ENCODE measurements at places on chromosomes 5 and 9.

- DNase-seq: no peak
Measured at GRCh38 chr5:117690612-117691011, 1116.0 kb upstream of the SEMA6A start.

DNA sequence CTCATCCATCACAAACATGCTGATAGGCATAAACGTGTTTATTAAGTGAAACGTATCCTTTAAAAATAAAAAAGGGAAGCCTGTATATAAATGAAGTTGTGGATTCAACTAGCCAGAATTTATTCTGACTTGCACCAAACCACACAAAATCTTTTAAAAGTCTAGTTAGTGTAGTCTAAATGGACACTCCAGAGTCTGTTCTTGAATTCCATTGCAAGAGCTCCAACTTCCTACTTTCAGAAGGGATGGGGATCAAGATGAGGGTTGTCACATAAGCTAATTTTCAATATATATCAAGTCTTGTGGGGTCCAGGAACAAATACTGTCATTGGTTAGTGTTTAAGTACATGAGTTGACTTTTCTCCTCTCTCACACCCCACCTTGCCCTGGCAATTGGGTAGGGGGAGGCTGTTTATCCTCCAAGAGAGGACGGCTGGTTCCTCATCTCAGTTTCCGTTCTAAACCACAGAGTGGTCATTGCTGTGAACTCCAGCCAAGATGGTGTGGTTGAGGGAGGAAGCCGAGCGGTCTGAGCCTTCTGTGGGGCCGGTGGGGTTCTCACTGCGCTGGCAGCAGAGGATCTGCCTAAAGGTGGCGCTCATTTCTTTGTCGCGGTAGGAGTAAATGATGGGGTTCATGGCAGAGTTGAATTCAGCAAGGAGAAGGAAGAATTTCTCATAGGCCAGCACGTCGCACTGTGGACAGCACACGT is 163.2 kb downstream of the LPAR1 start:
- DNase-seq: peak; percentile 12

DNA sequence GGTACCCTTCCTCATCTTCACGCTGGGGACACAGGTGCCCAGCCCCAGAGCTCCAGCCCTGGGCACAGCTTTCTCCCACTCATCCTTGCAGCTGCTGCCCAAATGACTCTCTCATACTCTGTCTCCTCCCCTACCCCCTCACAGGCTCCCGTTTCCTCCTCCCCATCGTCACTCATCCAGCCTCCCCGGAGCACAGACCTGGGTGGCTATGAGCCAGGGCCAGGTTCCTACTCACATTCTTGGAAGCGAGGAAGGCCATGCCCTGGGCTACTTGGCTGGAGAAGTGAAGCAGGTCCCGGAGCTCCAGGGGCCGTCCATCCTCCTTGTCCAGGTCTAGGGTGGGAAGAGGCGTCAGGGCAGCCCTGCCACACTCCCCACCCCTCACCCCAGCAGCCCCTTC is 29.3 kb downstream of the CSF1R start:
- DNase-seq: no peak

DNA sequence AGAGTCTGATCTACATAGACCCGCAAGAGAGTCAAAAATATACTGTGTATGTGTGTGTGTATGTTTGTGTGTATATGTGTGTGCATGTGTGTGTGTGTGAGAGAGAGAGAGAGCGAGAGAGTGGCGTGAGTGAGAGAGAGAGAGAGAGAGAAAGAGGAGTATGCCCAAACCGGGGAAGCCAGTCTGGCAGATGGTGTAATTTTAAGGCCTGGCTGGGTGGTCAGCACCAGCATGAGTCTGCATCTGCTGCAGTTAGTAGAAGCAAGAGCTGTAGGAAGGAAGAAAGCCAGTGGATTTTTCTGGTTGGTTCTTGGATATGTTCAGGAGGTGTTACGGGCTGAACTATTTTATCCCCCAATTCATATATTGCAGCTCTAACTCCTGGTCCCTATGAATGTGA is 75.2 kb downstream of the ACTBL2 start:
- DNase-seq: no peak

GRCh38 chr9:74861773-74862474 is 25.8 kb downstream of the TRPM6 start:
- DNase-seq: peak; percentile 54

DNA sequence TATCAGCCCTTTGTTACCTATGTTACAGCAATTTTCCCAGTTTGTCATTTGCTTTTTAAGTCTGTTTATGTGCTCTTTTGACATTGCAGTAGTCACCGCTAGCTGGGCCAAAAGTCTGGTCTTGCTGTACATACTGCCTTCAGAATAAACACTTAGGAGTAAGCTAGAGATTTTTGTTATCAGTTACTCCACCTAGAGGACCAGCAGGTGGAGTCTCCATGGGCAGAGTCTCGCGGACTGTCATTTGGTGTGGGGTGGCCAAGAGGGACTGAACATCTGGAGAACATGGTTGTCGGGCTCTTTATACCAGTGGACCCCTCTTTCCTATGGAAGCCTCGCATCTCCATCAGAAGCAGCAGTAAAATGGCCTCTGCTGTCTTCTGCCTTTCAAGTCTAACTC is 10.8 kb upstream of the MGAT1 start:
- no peak for DNase-seq

DNA sequence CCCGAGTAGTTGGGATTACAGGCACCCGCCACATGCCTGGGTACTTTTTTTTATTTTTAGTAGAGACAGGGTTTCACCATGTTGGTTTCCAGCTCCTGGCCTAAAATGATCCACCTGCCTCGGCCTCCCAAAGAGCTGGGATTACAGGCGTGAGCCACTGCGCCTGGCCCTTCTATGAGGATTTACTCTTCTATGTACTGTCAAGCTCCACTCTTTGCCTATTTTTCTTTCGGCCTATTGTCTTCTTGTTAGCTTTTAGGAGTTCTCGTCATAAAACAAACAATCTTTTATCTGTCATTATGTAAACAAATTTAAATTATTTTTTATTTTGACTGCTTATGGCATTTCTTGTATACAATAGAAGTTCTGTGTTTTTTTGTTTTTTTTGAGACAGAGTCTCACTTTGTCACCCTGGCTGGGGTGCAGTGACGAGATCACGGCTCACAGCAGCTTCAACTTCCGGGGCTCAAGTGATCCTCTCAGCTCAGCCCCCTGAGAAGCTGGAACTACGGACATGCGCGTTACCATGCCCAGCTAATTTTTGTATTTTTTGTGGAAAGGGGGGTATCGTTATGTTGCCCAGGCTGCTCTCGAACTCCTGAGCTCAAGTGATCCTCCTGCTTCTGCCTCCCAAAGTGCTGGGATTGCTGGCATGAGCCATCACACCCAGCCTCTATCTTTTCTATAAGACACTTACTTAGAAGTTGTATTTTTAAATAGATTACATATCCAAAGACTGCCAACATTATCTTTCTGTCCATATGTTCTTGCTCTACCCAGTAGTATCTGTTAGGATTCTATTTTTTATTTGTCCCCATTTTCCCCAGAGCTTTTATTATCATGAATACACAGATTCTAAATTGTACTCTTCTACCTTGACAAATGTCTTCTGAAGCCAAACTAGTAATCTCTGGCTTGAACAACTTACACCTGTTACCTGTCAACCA is 29.2 kb downstream of the CSNK1A1 start:
- no peak for DNase-seq

- DNase-seq: no peak
Measured at GRCh38 chr5:40656766-40657165, 22.9 kb upstream of the PTGER4 start.

GRCh38 chr9:37916471-37917312 is 12.8 kb upstream of the SLC25A51 start:
- no peak for DNase-seq

- DNase-seq: no peak
Measured at GRCh38 chr5:105330185-105330584, 1767.6 kb upstream of the NUDT12 start.

GRCh38 chr5:33491941-33492340 is 51.2 kb downstream of the TARS1 start:
- no peak for DNase-seq
